ENCODE measurements at places on chromosomes 13 and 19. TPM values are rescaled to one million over a fixed set of nuclear protein-coding genes. Genes with fewer than 3 reads are reported as not detected.

DNA sequence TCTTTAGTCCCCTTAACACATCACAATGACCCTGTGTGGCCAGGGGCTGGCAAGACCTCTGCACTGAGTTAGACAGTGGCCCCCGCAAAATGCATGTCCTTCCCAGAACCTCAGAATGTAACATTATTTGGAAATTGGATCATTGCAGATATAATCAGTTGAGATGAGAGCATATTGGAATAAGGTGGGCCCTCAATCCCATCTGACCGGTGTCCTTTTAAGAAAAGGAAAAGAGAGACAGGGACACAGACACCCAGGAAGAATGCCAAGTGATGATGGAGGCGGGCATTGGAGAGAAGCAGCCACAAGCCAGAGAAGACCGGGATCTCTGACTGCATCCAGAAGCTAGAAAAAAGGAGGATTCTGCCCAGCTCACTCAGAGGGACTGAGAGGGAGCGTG, 1.8 kb downstream of the FAM187B start:
- no peak overlapping the region for H3K4me3 ChIP-seq
- H3K36me3 ChIP-seq, result no peaks in the 10 kb centered on the region
- H3K4me1 ChIP-seq, result no peaks in the 10 kb centered on the region
- no peak for DNase-seq

DNA sequence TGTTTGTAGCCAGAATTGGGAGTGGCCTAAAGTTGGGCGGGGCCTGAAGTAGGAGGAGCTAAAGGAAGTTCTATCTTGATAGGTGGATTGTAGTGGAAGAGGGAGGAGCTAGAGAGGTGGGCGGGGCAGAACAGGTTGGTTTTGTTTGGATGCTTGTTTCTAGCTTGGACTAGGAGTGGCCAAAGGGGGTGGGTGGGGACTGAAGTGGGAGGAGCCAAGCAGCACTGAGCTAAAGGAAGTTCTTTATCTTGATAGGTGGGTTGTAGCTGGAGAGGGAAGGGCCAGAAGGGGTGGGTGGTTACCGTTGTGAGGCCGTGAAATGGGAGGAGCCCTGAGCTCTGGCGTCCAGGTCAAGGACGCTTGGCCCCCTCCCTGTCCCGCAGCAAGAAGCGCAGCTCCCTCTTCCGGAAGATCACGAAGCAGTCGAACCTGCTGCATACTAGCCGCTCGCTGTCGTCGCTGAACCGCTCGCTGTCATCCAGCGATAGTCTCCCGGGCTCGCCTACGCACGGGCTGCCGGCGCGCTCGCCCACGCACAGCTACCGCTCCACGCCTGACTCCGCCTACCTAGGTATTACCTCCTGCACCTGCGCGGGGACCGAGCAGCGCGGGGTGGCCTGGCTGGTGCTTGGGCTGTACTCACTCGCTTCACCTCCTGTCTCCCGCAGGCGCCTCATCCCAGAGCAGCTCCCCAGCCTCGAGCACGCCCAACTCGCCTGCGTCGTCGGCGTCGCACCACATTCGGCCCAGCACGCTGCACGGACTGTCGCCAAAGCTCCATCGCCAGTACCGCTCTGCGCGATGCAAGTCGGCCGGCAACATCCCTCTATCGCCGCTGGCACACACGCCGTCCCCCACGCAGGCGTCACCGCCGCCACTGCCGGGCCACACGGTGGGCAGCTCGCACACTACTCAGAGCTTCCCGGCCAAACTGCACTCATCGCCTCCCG, 8.0 kb downstream of the DNASE2 start:
- DNase-seq, result peak; percentile 71
- no peaks in the 10 kb centered on the region for H3K27me3 ChIP-seq
- no peak overlapping the region for H3K4me3 ChIP-seq
- no peak overlapping the region for H3K27ac ChIP-seq

- no peak for DNase-seq
- H3K4me3 ChIP-seq, result no peak overlapping the region
- H3K36me3 ChIP-seq, result no peaks in the 10 kb centered on the region
- no peak overlapping the region for H3K27ac ChIP-seq
- H3K27me3 ChIP-seq, result no peaks in the 10 kb centered on the region
Measured at GRCh38 chr13:43003010-43003409, 11.0 kb upstream of the EPSTI1 start.

GRCh38 chr13:48876289-48876688, 99.4 kb upstream of the FNDC3A start:
- no peak overlapping the region for H3K4me3 ChIP-seq
- H3K27ac ChIP-seq, result no peak overlapping the region
- DNase-seq, result no peak
- no peaks in the 10 kb centered on the region for H3K36me3 ChIP-seq
- H3K4me1 ChIP-seq, result peaks cover 24% of the 10 kb centered on the region
- peaks cover 7% of the 10 kb centered on the region for H3K27me3 ChIP-seq

DNA sequence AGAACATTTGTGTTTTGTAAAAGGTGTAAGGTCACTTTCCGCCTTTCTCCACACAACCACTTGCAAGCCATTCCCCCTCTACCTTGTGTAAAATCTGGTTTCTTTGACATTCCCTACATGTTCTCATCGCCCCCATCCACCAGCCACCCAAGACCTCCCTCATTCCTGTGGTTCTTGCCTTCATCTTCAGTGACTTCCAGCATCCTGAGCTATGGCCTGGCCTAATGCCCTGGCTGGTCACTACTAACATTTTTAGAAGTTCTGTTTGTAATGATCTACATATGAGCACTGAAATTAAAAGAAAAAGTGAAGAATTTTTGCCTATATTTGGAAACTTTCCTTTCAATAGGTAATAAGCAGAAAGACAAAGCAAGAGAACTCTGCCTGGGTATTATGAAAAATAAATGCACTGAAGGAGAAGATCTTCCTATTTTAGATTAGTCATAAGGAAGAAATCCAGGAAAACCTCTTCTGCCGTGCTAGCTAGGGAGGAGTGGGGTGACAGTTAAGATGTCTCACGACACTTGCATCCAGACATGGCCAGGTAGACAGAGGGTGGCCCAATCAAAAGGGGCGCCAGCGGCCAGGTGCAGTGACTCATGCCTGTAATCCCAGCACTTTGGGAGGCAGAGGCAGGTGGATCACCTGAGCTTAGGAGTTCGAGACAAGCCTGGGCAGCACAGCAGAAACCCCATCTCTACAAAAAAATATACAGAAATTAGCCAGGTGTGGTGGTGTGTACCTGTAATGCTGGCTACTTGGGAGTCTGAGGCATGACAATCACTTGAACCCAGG, 28.1 kb upstream of the MPHOSPH8 start:
- H3K36me3 ChIP-seq, result no peaks in the 10 kb centered on the region
- no peak overlapping the region for H3K4me3 ChIP-seq
- DNase-seq, result no peak
- no peak overlapping the region for H3K27ac ChIP-seq
- peaks cover 29% of the 10 kb centered on the region for H3K27me3 ChIP-seq

DNA sequence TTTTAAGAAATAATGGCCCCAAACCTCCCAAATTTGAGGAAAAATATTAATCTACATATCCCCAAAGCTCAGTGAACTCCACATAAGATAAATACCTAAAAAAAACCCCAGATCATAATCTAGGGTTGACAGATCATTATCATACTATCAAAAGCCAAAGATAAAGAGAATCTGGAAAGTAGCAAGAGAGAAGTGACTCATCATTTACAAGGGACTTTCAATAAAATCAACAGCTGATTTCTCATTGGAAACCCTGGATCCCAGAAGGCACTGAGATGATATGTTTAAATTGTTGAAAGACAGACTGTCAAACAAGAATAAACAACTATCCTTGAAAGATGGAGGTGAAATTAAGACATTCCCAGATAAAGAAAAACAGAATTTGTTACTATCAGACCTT, 199.3 kb downstream of the KCNRG start:
- no peak overlapping the region for H3K4me3 ChIP-seq
- H3K27ac ChIP-seq, result no peak overlapping the region
- no peaks in the 10 kb centered on the region for H3K4me1 ChIP-seq
- no peaks in the 10 kb centered on the region for H3K27me3 ChIP-seq
- no peaks in the 10 kb centered on the region for H3K36me3 ChIP-seq

GRCh38 chr19:906480-906879, 6.5 kb downstream of the R3HDM4 start:
- H3K27me3 ChIP-seq, result no peaks in the 10 kb centered on the region
- no peaks in the 10 kb centered on the region for H3K36me3 ChIP-seq
- no peak overlapping the region for H3K27ac ChIP-seq
- no peak for DNase-seq

GRCh38 chr19:40650749-40651305, 39.6 kb downstream of the NUMBL start:
- H3K27ac ChIP-seq, result no peak overlapping the region
- no peak for DNase-seq
- no peak overlapping the region for H3K4me3 ChIP-seq
- no peaks in the 10 kb centered on the region for H3K4me1 ChIP-seq

DNA sequence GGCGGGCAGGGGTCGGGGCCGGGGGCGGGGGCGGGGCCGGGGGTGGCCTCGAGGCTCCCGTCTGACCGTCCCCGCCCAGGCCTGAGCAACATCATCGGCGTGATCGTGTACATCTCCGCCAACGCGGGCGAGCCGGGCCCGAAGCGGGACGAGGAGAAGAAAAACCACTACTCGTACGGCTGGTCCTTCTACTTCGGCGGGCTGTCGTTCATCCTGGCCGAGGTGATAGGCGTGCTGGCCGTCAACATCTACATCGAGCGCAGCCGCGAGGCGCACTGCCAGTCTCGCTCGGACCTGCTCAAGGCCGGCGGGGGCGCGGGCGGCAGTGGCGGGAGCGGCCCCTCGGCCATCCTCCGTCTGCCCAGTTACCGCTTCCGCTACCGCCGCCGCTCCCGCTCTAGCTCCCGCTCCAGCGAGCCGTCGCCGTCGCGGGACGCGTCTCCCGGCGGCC, 9.4 kb upstream of the CACNG6 start:
- peak; percentile 53 for DNase-seq
- peak overlapping the region; percentile 20 for H3K4me3 ChIP-seq
- H3K27me3 ChIP-seq, result no peaks in the 10 kb centered on the region
- H3K4me1 ChIP-seq, result peaks cover 5% of the 10 kb centered on the region
- H3K27ac ChIP-seq, result no peak overlapping the region

GRCh38 chr19:41219924-41220567, 1.0 kb downstream of the AXL start:
- DNase-seq, result peak; percentile 50
- no peaks in the 10 kb centered on the region for H3K36me3 ChIP-seq
- H3K27ac ChIP-seq, result no peak overlapping the region

- H3K4me3 ChIP-seq, result peak within 1 kb of the TSS; percentile 51
- no peaks in the 10 kb centered on the region for H3K27me3 ChIP-seq
- DNase-seq, result peak; percentile 98
- H3K27ac ChIP-seq, result peak within 1 kb of the TSS; percentile 99
Measured at GRCh38 chr19:55624109-55625003, at the start of gene ZNF784. TSS of gene ZNF784 (minus strand) at chr19:55624566. CDS start at chr19:55624561, 5 bp downstream.

DNA sequence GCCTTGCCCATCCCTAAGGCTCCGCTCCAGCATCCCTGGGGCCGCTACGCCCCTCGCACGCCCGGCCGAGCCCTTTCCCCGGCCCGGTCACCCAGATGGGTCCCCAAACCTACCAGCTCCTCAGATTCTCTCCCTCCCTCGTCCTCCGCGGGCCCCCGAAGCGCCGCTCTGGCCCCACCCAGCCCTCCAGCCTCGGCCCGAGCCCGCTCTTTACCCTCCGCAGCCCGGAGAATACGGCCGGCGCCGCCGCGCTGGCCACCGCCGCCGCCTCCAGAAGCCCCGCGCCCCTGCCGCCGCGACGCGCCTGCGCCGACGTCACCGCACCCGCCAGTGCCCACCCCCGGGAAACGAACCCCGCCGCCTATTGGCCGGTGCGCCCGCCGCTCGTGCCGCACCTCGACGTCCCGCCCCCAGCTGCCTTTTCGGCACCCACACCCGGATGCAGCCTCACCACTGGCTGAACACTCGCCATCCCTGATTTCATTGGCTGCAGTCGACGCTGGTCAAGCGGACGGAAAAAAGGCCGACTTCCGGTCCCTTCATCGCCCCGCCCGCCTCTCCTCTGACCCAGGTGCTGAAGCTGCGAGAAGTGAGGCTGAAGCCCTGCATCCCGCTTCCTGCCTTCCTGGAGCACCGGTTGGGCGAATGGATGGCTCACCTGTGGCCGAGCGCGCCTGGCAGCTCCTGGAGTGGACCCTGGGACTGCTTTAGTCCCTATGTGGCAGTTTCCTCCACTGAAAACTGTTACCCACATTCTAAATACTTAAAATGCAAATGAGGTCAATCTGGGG, at the start of gene DAPK3:
DAPK3 (minus strand) TSS at position 292 of the 791 bp plus-strand sequence. CDS start 1,364 bp downstream, outside the sequence.
- peak; percentile 99 for DNase-seq
- peaks cover 36% of the 10 kb centered on the region for H3K36me3 ChIP-seq
- H3K4me1 ChIP-seq, result peaks cover 23% of the 10 kb centered on the region
- no peaks in the 10 kb centered on the region for H3K27me3 ChIP-seq

DNA sequence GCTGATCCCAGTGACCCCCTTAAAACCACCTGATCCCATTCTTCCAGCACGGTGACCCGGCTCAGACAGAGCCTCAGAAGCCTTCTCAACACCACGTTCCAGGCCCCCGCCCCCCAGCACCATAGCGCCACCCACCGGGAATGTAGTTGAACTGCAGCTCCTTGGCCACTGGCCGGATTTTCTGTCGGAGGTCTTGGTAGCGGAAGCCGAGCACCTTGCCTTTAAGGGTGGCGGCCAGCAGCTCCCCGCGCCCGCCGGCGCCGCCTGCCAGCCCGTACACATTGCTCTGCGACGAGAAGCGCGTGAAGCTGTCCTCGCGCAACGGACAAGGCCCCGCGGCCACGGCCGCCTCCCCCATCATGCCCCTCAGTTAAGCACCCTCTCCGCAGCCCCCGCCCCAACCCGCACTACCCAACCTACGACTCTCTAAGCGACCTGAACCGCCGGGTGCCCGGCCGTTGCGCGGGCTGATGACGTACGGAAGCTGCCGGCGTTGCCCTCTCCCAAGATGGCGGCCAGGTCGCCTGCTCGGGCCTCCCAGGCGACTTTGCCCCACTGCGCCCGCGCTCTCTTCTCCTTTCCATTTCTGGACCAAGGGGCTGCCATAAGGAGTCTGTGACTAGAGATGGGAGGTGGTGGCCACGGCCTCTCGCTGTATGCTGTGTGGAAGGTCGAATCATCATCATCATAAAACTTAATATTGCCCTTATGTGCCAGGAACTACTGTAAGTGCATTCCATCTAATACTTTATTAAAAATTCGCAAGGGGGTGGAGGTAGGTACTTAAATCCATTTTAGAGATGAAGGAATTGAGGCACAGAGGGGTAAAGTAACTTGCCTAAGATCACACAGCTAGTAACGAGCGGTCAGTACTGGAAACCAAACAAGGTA, at the start of gene KPTN:
KPTN (minus strand) TSS at position 420 of the 891 bp plus-strand sequence; CDS start at position 361, 59 bp downstream.
- no peaks in the 10 kb centered on the region for H3K27me3 ChIP-seq
- peak within 1 kb of the TSS; percentile 97 for H3K27ac ChIP-seq
- DNase-seq, result peak; percentile 94
- H3K4me1 ChIP-seq, result no peaks in the 10 kb centered on the region
- peak within 1 kb of the TSS; percentile 72 for H3K4me3 ChIP-seq

RINL gene
- 8.9 TPM for total RNA-seq

CEACAM7 gene
- not detected for total RNA-seq

GPX4 gene
- 903 TPM for total RNA-seq

IFNL1 gene
- not detected for total RNA-seq

Data from cardiac muscle cell (in vitro differentiated cells and primary cell).